Memory B cell (primary cell): ENCODE measurements at places on chromosomes 1 and 21.

- no peak for DNase-seq
Observed at GRCh38 chr1:228009116-228009827, 2.5 kb downstream of the WNT3A start.

GRCh38 chr1:181135437-181135731, 46.9 kb downstream of the IER5 start:
- no peak for DNase-seq

DNA sequence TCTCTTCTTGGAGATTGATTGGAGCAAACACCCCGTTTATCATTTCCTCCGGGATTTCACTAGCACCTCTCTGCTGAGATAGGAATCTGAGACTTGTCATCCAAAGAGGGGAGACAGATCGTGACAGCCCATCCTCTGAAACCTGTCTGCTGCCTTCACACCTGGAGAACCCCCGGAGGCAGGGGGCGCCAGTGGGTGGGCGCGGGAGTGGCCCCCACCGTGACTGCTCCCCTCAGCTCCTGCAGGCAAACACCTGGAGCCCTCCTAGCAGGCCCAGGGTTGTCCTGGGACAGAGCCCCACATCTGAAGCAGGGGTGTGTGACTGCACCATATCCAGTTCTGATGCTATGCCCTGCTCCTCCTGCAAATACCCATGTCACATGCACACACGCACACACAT, 209.5 kb upstream of the POU3F1 start:
- DNase-seq = no peak

DNA sequence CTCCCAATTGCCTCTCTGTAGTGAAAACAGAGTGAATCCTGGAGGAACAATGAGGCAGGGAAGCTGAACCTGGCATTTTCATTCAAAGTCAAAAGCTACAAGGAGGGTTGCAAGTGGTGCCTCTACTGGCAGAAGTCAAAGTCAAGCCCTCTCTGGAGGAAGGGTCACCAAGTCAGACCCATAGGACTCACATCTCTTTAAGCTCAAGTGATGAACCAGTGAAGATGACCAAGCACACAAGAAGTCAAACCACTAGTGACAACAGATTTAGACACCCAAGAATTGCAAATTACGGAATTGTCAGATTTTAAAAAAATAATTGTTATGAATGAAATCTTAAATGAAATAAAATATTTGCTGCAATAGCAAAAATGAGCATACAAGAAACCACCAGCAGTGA, 81.1 kb upstream of the ATP1B1 start:
- DNase-seq = no peak

GRCh38 chr21:34201481-34201858, 128.1 kb downstream of the MRPS6 start:
- DNase-seq = no peak

- DNase-seq = no peak
Observed at GRCh38 chr1:84247425-84248220, 53.9 kb upstream of the SAMD13 start.
